Heart left ventricle (tissue), 16 donors: ENCODE measurements at places on chromosomes 2 and 18. TPM values are rescaled to one million over a fixed set of nuclear protein-coding genes. Genes with fewer than 3 reads are reported as not detected.

GRCh38 chr2:120404941-120405758, 59.2 kb downstream of the INHBB start:
- no peak overlapping the region for H3K4me3 ChIP-seq
- H3K27ac ChIP-seq: no peak overlapping the region
- H3K36me3 ChIP-seq: no peaks in the 10 kb centered on the region

Gene MAP3K20
- total RNA-seq: 465 TPM

DNA sequence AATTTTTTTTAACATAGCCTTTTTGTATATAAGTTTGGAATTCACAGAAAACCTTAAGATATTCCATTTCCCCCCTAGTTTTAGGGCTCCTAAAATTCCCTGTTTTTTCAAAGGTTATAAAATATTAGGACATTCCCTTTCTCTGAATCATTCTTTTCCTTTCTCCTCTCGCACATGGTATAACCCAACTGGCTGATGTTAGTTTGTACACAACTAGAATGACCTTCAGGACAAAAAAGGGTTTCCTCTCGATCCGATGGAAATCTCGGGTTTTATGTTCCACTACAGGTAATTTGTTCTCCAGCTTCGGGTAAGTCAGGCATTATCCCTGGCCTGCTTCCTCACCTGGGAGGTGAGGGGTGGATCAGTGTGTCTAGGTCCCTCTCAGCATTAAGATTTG, 215.1 kb downstream of the LDLRAD4 start:
- H3K27me3 ChIP-seq: no peaks in the 10 kb centered on the region
- no peak overlapping the region for H3K4me3 ChIP-seq
- no peak for DNase-seq
- peaks cover 26% of the 10 kb centered on the region for H3K4me1 ChIP-seq

- H3K4me3 ChIP-seq: no peak overlapping the region
- DNase-seq: no peak
- no peaks in the 10 kb centered on the region for H3K36me3 ChIP-seq
- no peak overlapping the region for H3K27ac ChIP-seq
These were observed 25.7 kb downstream of the PXDN start for GRCh38 chr2:1718339-1719220.

- no peaks in the 10 kb centered on the region for H3K36me3 ChIP-seq
- H3K27ac ChIP-seq: no peak overlapping the region
- H3K4me1 ChIP-seq: no peaks in the 10 kb centered on the region
- H3K4me3 ChIP-seq: no peak overlapping the region
- no peaks in the 10 kb centered on the region for H3K27me3 ChIP-seq
- no peak for DNase-seq
These were observed 65.1 kb downstream of the USP40 start for GRCh38 chr2:233501198-233502076.

DNA sequence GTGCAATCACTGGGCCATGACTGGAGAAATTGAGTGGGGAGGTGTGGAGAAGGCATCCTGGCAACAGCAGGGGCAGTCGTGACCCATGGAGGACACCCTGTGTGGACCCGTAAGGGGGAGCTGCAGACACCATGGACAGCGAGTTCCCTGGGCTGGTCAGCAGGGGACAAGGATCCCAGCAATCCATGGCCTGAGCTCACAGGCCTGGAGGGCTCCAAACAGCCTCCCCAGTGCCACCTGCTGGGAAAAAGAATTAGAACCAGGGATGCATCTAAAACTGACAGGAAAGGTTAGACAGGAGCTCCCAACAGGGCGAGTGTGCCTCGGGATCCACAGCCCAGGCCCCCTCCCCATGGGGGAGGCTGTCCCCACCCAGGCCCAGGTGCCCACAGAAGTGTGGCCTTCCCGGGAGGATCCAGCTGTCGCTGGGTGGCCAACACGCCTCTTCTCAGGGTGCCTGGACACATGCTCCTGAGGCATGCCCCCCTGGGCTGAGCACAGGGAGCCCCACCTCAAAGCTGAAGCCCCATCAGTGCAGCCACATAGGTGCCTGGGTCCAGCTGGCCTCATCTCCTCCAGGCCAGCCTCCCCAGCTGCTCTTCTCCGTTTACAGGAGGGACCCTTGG, 20.5 kb upstream of the KIF1A start:
- peak; percentile 54 for DNase-seq
- H3K4me3 ChIP-seq: no peak overlapping the region
- no peaks in the 10 kb centered on the region for H3K27me3 ChIP-seq
- peaks cover 4% of the 10 kb centered on the region for H3K4me1 ChIP-seq

Gene KCNG3
- total RNA-seq: not detected

- H3K36me3 ChIP-seq: no peaks in the 10 kb centered on the region
- H3K4me3 ChIP-seq: no peak overlapping the region
These were observed 366.4 kb upstream of the CDH20 start for GRCh38 chr18:60966876-60967275.

DNA sequence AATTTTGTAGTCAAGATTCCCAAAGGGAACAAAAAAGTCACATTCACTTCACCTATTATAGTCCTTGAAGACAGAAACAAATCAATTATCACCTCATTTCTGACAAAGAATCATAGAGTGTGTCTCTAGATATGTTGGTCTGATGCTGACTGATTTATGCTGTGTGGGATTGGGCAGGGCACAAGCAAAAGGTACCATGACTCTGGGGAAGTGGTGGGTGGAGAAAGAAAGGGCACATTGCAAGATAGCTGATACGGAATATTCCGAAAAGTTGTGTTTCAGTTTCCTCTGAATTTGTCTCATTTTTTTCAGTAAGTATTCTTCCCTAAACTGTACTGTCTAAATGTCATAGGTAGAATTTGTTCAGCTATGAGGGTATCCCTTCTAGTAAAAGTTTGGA, 268.0 kb downstream of the MREG start:
- no peaks in the 10 kb centered on the region for H3K27me3 ChIP-seq
- no peaks in the 10 kb centered on the region for H3K4me1 ChIP-seq
- H3K4me3 ChIP-seq: no peak overlapping the region
- DNase-seq: no peak
- H3K36me3 ChIP-seq: no peaks in the 10 kb centered on the region

- H3K4me3 ChIP-seq: no peak overlapping the region
- no peaks in the 10 kb centered on the region for H3K27me3 ChIP-seq
- no peak overlapping the region for H3K27ac ChIP-seq
- no peaks in the 10 kb centered on the region for H3K4me1 ChIP-seq
These were observed 316.8 kb downstream of the PAX3 start for GRCh38 chr2:221981912-221982470.

Gene COL4A3
- 2.0 TPM for total RNA-seq

DNA sequence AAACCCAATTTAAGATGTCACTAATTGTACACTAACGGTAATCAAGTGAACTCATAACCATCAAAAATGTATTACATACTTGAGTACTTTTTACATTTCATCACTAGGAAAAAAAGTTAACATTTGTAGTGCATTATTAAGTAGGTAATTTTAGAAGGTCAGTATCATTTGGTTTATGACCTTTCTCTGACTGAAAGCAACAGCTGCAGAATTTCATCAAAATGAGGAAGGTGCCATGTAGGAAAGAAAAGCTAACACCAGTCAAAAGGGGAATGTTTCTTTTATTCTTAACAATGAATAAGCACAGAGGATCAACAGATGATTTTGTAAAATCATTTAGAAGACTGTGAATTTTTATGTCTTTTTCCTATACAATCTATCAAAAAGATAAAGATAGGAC, 79.0 kb downstream of the PIGN start:
- H3K4me3 ChIP-seq: no peak overlapping the region
- no peak for DNase-seq
- no peak overlapping the region for H3K27ac ChIP-seq
- no peaks in the 10 kb centered on the region for H3K4me1 ChIP-seq
- peaks cover 23% of the 10 kb centered on the region for H3K36me3 ChIP-seq

DNA sequence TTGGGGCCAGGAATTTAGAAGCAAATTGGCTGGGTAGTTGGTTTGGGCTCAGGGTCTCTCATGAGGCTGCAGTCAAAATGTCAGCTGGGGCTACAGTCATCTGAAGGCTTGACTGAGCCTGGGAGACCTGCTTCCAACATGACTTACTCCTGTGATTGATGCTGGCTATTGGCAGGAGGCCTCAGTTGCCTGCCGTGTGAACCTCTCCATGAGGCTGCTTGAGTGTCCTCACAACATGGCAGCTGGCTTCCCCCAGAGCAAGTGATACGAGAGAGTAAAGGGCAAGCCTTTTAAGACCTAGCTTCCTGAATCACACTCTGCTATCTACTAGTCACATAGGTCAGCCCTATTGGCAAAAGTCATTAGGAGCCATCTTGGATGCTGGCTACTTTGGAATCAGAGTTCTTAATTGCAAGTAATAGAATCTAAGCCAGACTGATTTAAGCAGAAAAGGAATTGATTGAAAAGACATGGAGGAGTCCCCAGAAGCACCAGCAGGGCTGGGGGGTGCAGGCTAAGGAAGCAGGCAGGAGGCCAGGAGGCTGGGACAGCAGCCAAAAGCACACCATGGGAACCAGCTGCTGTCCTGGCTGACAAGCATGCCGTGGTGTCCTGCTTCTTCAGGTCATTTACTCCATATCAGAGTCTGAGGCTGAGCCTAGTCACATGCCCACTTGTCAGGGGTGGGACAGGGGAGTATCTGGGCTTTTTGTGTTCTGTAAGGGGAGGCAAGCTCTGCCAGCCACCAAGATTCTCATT, 7.8 kb upstream of the GIGYF2 start:
- DNase-seq: peak; percentile 50
- H3K4me3 ChIP-seq: no peak overlapping the region
- no peaks in the 10 kb centered on the region for H3K36me3 ChIP-seq
- H3K27ac ChIP-seq: peak overlapping the region; percentile 28

GRCh38 chr2:110732422-110733413, at the start of gene ACOXL:
ACOXL (plus strand) TSS chr2:110732573; CDS start chr2:110768390, 35,817 bp downstream.
- peaks cover 41% of the 10 kb centered on the region for H3K27me3 ChIP-seq
- H3K27ac ChIP-seq: no peak within 1 kb of the TSS
- H3K36me3 ChIP-seq: no peaks in the 10 kb centered on the region
- H3K4me3 ChIP-seq: peak within 1 kb of the TSS; percentile 18
- H3K4me1 ChIP-seq: peaks cover 4% of the 10 kb centered on the region
- no peak for DNase-seq

Gene CENPA
- total RNA-seq: 2.5 TPM

GRCh38 chr18:34695310-34695709, 14.8 kb upstream of the DTNA start:
- H3K4me1 ChIP-seq: no peaks in the 10 kb centered on the region
- no peaks in the 10 kb centered on the region for H3K27me3 ChIP-seq
- no peaks in the 10 kb centered on the region for H3K36me3 ChIP-seq

Gene KIAA2012
- total RNA-seq: not detected

Gene CNGA3
- not detected for total RNA-seq

Gene GTF2A1L
- total RNA-seq: not detected

- H3K4me1 ChIP-seq: no peaks in the 10 kb centered on the region
- no peak for DNase-seq
- H3K4me3 ChIP-seq: no peak overlapping the region
- H3K27me3 ChIP-seq: no peaks in the 10 kb centered on the region
These were observed 49.3 kb upstream of the DNAJC10 start for GRCh38 chr2:182666674-182667314.

DNA sequence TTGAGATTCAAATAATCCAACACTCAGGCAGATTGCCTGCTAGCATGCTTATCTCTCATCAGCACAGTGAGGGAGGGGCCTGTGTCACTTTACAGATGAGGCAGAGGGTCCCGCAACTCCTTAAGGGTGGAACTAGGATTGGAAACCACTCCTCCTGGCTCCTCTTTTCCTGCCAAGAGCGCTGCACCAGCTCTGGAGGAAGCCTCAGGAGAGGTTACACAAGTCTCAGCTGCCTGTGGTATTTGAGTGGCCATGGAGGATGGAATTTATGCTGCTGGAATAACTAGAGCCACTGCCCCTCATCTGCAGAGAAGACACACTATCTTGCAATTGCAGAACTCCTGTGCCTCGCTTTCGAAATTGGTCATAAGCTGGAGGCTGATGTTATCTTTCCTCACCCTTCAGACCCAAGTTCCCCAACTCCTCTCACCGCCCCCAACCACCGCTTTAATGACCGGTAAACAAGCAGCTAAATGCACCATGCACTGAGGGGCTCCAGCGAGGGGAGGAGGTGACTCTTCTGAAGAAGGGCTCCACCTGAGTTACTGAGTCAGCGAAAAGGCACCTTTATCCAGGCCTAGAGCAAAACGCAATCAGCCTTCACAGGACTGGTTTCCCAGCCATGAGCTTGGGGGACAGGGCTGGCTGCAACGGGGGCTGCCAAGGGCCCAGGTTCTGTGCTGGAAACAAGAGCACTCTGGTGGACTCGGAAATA, 245.8 kb downstream of the SOX11 start:
- no peak for DNase-seq
- H3K4me1 ChIP-seq: no peaks in the 10 kb centered on the region
- H3K27ac ChIP-seq: no peak overlapping the region
- no peaks in the 10 kb centered on the region for H3K27me3 ChIP-seq

GRCh38 chr2:1793868-1794445, 49.6 kb upstream of the PXDN start:
- no peaks in the 10 kb centered on the region for H3K27me3 ChIP-seq
- H3K36me3 ChIP-seq: no peaks in the 10 kb centered on the region
- no peak overlapping the region for H3K4me3 ChIP-seq
- no peak overlapping the region for H3K27ac ChIP-seq

GRCh38 chr18:75548353-75548905, 120.9 kb upstream of the SMIM21 start:
- no peaks in the 10 kb centered on the region for H3K4me1 ChIP-seq
- DNase-seq: no peak

Gene CFAP53
- 0.62 TPM for total RNA-seq

Gene LINC00305
- total RNA-seq: not detected

Gene PAX3
- not detected for total RNA-seq

GRCh38 chr2:197838579-197838978, 34.2 kb downstream of the PLCL1 start:
- H3K4me1 ChIP-seq: peaks cover 41% of the 10 kb centered on the region
- peak overlapping the region; percentile 67 for H3K27ac ChIP-seq
- H3K27me3 ChIP-seq: no peaks in the 10 kb centered on the region

Gene ANKRD62
- not detected for total RNA-seq

DNA sequence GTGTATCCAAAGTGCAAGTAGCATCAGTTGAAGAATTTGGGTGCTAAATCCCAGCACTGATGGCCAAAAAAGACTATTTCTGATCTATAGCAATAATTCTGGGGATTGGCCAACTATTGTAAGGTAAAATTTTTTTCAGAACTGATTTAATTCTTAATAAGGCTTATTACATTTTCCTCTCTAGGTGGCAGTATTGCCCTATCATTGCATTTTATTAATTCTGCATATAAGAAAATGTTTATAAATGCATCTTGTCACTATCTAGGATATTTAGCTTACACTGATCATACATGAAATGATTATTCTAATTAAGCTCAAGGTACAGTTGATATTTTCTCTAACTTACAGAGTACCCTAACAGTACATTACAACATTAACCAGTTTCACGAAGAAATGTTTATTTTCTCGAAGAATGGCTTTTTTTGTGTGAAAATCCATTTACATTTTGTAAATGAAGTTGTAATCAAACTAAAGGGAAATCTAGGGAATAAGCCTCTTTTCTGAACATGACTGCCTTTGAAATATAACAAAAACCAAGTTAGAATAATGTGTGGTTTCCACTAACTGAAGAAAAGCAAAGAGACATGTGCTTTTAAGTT, 11.0 kb downstream of the TTN start:
- H3K4me3 ChIP-seq: no peak overlapping the region
- no peak overlapping the region for H3K27ac ChIP-seq
- no peaks in the 10 kb centered on the region for H3K4me1 ChIP-seq
- no peak for DNase-seq
- peaks cover 9% of the 10 kb centered on the region for H3K36me3 ChIP-seq
- H3K27me3 ChIP-seq: no peaks in the 10 kb centered on the region
